ENCODE measurements at places on chromosomes 6 and 20. TPM values are rescaled to one million over a fixed set of nuclear protein-coding genes. Genes with fewer than 3 reads are reported as not detected.

DNA sequence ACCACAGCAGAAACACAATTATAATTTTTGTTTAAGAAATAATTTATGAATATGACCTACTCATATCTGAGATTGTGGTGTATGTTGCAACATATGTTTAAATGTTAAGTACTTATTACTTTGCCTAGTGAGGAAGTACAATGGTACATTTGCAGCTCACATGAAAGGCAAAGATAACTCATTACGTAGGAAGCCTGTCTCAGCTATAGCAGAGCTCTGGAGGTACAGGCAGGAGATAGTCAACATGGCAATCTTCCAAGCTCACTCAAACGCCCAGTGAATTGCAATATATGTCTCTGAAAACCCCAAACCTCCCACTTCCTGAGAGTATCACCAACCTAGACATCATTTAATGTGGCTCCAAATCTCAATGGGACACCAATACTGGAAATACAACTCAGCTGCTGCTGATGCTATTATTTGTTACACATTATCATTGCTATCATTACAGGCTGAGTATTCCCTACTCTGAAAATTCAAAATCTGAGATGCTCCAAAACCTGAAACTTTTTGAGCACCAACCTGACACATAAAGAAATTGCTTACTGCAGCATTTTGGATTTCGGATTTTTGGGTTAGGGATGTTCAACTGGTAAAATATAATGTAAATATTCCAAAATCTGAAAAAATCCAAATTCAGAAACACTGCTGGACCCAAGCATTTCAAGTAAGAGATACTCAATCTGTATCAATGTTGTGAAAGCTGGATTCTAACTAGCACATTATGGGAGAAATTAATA, 25.1 kb upstream of the GSTA4 start:
- no peak for DNase-seq

The NAA20 gene
- 33.5 TPM for total RNA-seq

The ARHGAP18 gene
- total RNA-seq = 4.3 TPM

GRCh38 chr6:158028876-158029275, 47.2 kb downstream of the SYNJ2 start:
- no peak for DNase-seq

GRCh38 chr20:53220482-53221307, 248.5 kb downstream of the TSHZ2 start:
- DNase-seq = no peak

DNA sequence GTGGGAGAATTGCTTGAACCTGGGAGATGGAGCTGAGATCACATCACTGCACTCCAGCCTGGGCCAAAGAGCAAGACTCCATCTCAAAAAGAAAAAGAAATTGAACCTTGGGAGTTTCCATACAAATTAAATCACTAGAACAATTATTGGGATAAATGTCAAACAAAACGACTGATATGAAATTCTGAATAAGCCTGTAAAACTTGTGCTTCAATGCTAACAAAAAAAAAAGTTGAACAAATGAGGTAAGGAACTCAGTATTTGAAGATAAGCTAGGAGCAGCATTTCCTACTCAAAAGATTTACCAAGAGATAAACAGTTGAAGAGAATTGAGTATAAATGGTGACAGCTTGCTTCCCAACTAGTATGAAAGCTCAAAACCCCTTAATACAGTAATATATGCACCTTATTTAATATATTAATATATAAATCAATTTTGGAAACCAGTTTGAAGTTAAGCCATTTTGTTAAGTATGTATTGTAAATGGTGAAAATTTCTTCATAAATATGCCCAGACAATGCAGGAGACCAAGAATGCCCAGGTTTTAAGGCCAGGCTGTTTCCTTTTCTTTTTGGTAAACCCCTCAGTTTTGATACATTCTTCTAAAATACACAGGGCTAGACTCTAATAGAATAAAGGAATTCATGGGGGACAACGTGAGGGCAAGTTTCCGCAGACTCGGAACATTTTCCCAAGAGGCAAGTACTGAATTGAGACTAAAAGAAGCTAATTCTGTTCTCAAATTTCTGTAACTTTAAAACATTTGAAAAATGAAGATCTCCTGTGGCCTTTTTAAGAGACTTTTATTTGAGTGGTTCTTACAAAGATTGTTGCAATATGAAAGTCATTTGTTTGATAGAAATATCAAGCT, 3.9 kb downstream of the ROMO1 start:
- DNase-seq = no peak

DNA sequence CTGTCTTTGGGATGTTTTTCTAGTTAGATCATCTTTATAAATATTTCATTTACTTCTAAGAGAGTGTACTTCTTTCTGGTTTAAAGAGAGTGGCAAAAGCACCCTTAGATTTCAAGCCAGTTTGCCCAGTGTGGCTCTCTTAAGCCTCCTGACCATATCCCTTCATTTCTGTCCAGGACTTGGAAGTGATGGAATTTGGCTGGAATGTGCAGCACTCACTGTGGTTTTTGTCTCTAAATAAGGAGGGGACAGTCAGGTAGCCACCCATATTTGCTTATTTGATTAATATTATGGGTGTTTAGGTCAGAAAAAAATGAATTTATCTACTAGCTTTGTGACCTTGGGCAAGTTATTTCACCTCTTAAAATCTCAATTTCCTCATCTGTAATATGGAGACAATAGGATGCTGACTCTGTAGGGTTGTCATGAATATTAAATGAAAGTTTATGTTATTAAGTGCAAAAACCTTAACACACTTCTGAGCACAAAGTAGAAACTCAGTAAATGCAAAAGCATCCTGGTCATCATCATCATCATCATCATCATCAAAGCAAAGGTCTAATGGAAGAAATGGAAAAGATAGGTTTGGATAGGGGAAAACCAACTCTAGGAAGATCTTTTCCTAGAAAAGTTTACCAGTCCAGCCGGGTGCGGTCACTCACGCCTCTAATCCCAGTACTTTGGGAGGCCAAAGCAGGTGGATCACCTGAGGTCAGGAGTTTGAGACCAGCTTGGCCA, 3.1 kb downstream of the CRYBG1 start:
- no peak for DNase-seq

DNA sequence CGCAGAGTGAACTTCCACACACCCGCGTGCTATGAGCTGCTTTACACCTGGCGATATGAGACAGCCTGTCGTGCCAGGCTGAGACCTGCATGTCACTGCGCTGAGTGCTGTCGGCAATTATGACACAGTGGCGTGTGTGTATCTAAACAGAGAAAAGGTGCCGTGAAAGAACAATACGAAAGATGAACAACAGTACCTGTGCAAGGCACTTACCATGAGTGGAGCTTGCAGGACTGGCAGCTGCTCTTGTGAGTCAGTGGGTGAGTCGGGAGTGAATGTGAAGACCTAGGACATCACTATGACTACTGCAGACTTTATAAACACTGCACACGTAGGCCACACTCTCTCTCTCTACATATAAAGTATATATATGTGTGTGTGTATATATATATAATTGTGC, 68.5 kb upstream of the DUSP22 start:
- no peak for DNase-seq

- no peak for DNase-seq
Observed at GRCh38 chr6:116412270-116412669, 41.5 kb downstream of the DSE start.

DNA sequence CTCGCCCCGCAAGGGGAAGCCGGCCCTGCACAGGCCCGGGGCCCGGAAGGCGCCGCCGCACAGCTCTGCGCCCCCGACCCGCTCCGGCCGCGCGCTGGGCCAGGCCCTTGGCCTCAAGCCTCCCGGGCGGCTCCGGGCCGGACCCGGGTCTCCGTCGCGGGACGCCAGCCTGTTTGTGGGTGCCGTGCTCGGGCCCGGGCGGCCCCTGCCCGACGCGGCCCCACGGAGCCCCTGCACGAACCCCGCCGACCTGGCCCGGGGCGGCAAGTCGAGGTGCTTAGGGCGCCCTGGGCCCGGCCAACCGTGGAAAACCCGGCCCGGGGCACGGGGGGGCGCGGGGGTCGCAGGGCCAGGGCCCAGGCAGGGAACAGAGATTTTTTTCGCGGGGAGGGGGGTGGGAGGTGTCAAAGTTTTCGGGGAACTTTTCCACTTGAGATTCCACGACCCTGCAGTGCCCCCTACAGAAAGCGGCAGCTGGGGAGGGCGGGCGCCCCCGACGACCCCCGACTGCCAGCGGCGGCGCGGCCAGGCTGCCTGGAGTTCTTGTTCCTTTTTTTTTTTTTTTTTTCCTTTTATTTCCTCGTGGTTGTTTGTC, 805 bp upstream of the STX16 start:
- peak; percentile 39 for DNase-seq

The BPIFA1 gene
- not detected for total RNA-seq

The CDSN gene
- total RNA-seq = not detected

DNA sequence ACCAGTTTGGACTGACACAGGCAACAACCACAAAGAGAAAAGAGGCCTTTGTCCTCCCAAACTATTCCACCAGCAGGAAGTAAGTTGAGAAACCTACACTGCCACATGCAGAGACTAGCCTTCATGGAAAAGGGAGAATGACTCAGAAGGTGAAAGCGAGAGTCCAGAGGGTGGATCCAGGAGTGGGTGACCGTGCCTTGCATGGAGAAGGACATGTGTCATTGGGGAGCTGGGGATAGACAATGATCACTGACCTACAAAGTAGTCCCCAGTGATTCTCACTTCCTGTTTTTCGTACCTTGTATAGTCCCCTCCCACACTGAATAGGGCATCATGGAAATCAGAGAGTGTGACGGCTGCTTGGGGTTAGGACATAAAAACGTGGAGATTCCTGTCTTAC, 91.9 kb downstream of the MYLK4 start:
- no peak for DNase-seq

The BMP7 gene
- not detected for total RNA-seq

GRCh38 chr6:370555-370954, 21.0 kb upstream of the IRF4 start:
- no peak for DNase-seq

DNA sequence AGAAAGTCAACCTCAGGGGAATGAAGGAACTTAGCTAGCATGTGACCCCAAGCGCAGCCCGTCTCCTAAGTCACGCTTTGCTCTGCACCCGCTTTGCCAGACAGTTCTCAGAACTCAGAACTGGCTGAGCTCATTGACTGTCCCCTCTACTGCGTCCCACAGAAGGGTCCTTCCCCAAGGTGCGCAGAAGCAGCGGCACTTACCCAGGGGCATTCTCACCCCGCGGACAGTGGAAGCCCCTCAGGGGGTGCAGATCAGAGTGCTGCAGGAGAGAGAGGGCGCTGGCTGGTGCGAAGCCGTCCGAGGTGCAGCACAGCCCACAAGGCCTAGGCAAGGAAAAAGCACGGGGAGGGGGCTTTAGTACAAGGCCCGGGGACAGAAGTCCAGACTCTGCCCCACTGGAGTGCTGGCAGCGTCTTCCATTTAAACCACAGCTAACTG, 807 bp downstream of the SNHG17 start:
- DNase-seq = peak; percentile 41

The SAMD10 gene
- 7.4 TPM for total RNA-seq

The NKAIN4 gene
- not detected for total RNA-seq

GRCh38 chr6:75084872-75085381, 120.9 kb downstream of the COL12A1 start:
- DNase-seq = no peak

The SPATA25 gene
- total RNA-seq = 4.7 TPM

GRCh38 chr20:11891776-11892545, 25.7 kb upstream of the BTBD3 start:
- peak; percentile 6 for DNase-seq

The MYH7B gene
- 0.39 TPM for total RNA-seq

- no peak for DNase-seq
Observed at GRCh38 chr6:112590326-112590725, 243.2 kb downstream of the RFPL4B start.

The BFSP1 gene
- total RNA-seq = 0.94 TPM

The PTGIS gene
- not detected for total RNA-seq

All from CD4-positive, alpha-beta memory T cell (primary cell).